Endothelial cell of umbilical vein (primary cell): ENCODE measurements at places on chromosomes 13 and 19. TPM values are rescaled to one million over a fixed set of nuclear protein-coding genes. Genes with fewer than 3 reads are reported as not detected.

The C2CD4C gene
- 0.37 and 0.38 TPM in 2 replicates for total RNA-seq

The DZIP1 gene
- 32.1 and 33.9 TPM in 2 replicates for total RNA-seq

The GAPDHS gene
- not detected in 2 replicates for total RNA-seq

The DACT3 gene
- 0.22 and 0.65 TPM in 2 replicates for total RNA-seq

The NCR1 gene
- total RNA-seq, result 0.44 TPM in 1 of 2 replicates, not detected in the other

The LGALS14 gene
- total RNA-seq, result not detected in 2 replicates

The LILRA6 gene
- not detected in 2 replicates for total RNA-seq

The STRN4 gene
- 108 and 116 TPM in 2 replicates for total RNA-seq

The MISP3 gene
- 0.31 TPM in 1 of 2 replicates, not detected in the other for total RNA-seq

DNA sequence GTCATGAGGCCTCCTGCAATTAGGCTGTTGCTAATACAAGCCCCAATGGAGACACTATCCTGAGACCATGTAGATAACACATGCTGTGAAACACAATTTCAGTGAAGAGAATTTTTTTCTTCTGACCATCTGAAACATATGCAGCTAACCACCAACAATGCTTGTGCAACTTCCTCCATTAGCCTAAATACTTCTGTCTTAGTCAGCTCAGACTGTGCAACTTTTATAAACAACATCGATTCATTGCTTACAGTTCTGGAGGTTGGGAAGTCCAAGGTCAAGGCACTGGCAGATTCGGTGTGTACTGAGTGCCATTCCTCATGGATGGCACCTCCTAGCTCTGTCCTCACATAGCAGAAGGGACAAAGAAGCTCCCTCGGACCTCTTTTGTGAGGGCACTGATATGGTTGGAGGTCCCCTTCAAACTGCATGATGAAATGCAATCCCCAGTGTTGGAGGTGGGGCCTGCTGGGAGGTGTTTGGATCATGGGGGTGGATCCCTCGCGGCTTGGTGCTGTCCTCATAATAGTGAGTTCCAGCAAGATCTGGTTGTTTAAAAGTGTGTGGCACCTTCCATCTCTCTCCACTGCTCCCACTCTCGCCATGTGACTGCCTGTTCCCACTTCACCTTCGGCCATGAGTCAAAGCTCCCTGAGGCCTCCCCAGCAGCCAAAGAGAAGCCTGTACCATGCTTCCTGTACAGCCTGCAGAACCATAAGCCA lies 27.7 kb downstream of the STK24 start:
- DNase-seq, result no peak

- DNase-seq, result peak; percentile 43
Observed at GRCh38 chr13:32443111-32443510, 15.2 kb upstream of the N4BP2L1 start.

DNA sequence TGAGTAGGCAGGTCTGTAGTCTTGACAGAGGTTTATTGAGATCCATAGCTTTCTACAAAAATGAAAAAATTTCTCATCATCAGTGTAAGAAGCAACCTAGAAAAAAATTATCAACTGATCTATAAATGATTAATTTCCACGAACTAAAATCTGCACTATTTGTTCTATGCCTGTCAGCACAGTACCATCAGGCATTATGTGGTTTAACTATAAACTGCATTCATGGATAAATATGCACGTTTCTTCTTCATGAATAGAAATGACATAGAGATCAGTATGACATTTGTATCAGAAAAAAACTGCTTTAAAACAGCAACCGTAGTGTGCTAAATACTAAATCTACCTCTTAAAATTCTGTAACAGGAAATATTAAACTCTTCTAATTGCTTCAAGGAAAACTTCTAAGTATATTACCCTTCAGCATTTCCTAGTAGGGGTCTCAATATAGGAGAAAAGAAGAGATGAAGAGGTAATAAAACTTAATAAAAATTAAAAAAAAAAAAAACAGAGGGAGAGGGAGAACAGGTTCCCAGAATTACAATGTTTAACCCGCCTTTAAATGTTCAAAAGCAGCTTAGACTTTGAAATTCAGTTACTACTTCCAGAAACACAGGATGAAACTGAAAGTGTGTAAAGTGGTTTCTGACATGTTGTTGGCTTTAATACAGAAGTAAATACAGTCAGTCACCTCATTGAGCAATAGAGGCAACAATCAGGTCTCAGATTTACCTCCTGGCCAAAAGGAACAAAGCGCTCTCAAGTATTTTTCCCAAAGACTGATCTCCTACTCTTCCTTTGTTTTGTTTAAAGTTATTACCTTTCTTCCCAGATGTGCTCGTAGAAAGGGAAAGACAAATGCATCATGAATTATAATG lies 144.4 kb downstream of the DIAPH3 start:
- DNase-seq, result no peak

GRCh38 chr13:113591750-113592149 lies 7.2 kb downstream of the TFDP1 start:
- DNase-seq, result no peak

DNA sequence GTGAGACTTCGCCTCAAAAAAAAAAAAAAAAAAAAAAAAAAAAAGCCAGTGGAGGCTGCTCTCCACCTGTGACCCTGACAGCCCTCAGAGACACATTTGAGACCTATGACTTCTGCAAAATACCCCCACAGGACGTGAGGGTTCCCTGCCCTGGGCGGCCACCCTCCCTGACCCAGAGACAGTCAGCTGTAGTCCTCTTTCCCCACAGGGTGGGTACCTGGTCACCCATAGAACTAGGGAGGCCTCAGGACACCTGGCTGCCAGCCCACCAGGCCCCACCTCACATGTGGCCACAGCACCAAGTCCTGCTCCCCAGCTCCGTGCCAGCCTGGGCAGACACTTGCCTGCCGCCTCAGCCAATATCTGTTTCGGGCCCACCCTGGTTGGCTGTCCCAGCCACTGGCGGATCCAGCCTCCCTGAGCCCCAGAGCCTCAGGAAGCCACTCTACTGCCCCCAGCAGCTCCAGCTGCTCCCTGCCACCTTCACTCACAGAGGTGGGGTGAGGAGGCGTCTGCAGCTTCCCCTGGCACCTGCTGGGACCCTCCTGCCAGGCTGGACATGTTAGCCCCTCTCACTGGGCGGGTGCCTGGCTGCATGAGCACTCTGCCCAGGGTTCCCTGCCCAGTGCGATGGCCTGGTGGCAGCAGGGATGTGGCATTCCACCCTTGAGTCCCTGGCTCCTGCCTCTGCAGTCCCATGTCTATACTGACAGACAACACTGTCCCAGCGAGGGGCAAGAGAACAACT lies 6.9 kb downstream of the MKNK2 start:
- no peak for DNase-seq

DNA sequence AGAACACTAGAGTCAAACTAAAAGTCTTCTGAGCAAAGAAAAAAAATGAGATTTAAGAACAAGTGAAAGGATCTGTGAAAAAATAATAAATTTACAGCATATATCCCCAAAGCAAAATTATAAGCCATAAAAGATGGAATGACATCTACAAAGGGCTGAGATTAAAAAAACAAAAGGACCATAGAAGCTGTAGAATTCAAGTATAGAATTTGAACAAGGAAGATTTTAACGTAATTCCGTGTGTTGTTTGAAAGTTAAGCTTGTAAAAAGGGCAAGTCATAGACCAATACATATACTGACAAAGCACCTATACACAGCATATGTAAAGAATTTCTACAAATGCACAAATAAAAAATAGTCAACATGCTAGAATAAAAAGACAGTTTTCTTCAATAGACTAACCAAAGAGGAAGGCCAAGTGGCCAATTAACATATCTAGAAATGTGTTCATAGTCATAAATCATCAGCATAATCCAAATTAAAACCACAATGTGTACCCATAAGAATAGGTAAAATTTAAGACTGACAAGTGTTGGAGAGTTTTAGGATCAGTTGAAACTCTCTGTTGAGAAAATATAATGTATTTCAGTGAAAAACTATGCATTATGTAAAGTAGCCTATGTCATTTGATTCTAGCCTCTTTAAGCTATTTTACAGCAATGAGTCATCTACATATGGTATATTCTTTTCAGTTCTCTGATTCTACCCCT lies 674.9 kb downstream of the OLFM4 start:
- DNase-seq, result no peak

- DNase-seq, result peak; percentile 70
Observed at GRCh38 chr13:79434556-79434955, 28.5 kb upstream of the RBM26 start.

- peak; percentile 73 for DNase-seq
Observed at GRCh38 chr13:37413161-37413560, 185.4 kb downstream of the POSTN start.

DNA sequence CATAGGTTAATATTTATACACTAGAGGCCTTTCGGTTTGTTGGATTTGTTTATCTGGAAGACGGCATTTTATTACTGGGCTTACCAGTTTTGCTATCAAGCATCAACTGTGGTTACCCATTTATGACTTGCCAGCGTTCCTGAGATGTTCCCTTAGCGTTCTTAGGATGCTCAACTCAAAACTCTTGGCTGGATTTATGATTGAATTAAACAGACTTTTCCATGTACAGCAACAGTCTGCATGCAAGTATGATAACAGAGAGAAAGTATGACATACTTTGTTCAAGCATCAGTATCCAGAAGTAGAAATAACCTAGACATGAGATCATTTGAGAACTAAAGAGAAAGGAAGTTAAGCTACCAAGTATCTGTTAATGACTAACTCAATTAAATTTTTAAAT lies 29.9 kb upstream of the RNF113B start:
- no peak for DNase-seq

DNA sequence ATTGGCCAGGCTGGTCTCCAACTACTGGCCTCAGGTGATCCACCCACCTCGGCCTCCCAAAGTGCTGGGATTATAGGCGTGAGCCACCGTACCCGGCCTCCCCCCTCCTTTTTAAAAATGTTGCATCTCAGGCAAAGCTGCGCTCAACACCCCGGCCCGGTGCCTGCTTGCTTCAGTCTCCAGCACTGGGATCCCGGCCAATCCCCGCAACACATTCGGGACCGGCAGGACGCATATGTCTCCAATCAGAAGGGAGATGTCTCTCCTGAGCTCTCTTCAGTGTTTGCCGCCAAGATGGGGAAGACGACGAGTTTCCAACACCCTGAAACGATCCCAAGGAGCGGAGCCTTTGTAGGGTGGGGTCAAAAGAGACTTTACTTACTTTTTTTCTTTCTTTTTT lies 16.1 kb downstream of the GNG7 start:
- DNase-seq, result no peak

- DNase-seq, result no peak
Observed at GRCh38 chr13:27004866-27005265, 166.7 kb downstream of the USP12 start.

GRCh38 chr13:57716295-57716694 lies 84.8 kb downstream of the PCDH17 start:
- DNase-seq, result no peak

GRCh38 chr19:43526884-43527859 lies at the start of gene ETHE1:
TSS of gene ETHE1 (minus strand) at chr19:43527201. CDS start at chr19:43527177, 24 bp downstream.
- peak; percentile 72 for DNase-seq

DNA sequence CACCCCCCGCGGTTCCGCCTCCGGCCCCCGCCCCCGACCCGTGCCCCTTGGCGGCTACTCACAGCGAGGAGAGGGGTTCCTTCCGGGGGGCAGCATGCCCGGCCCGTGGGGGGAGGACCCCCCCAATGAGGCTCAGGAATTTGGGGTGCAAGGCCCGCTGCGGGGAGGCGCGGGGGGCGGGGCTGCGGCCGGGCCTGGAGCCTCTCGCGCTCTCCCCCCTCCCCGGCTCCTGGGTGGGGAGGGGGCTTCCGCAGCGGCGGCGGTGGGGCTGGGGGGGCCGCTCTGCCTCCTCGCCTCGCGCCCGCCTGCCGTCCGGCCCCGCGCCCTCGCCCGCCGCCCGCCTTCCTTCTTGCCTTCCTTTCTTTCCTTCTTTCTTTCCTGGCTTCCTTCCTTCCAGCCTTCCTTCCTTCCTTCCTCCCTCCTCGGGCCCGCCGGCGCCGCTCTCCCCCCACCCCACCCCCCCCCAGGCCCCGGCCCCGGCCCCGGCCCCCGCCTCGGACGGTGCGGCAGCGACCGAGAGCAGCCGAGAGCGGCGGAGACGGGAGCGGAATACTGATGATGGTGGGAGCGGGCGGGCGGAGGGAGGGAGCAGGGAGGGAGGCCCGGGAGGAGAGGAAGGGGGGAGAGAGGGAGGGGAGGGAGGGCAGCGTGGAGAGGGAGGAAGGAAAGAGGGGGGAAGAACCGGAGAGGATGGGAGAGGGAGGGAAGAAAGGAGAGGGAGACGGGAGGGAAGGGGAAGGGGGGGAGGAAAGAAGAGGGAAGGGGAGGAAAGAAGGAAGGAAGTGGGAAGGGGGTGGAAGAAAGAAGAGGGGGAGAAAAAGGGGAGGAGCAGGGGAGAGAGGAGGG lies at the start of gene LRRC4B:
Gene LRRC4B (minus strand): TSS at position 554 of the 846 bp plus-strand sequence. CDS start 19,597 bp downstream, outside the sequence.
- no peak for DNase-seq

DNA sequence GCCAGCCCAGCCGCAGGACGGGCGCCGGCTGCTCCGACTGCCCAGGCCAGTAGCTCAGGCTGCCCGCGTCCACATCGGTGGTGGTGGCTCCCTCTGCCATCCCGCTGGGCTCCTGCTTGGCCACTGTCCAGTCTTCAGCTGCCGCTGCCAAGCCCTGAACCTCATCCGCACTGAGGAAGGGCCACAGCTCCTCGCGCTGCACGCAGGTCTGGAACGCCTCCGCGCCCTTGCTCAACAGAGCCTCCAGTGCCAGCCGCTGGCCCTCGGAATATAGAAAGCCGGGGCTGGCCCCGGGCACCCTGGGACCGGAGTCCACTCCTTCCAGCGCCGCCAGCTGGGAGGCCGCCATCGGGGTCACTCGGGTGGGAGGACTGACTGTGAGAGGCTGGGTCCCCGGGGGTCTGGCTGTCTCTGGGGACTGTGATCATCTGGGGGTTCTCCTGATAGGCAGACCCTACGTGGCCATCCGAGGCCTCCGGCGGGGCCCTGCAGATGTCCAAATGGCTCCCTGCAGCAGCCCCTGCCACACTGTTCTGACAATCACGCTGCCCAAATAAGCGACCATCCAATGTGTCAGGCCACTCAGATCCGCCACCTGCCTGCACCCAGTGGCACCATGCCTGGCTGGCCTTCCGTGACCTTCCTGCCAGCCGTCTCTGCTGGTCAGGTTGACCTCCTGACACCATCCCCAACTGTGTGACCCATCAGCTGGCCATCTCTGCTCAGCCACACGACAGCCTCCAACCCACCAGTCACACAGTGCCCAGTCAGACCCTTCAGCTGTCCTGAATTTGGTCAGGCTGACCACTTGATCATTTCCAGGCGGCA lies 1.6 kb downstream of the FAM83E start:
- DNase-seq, result no peak

DNA sequence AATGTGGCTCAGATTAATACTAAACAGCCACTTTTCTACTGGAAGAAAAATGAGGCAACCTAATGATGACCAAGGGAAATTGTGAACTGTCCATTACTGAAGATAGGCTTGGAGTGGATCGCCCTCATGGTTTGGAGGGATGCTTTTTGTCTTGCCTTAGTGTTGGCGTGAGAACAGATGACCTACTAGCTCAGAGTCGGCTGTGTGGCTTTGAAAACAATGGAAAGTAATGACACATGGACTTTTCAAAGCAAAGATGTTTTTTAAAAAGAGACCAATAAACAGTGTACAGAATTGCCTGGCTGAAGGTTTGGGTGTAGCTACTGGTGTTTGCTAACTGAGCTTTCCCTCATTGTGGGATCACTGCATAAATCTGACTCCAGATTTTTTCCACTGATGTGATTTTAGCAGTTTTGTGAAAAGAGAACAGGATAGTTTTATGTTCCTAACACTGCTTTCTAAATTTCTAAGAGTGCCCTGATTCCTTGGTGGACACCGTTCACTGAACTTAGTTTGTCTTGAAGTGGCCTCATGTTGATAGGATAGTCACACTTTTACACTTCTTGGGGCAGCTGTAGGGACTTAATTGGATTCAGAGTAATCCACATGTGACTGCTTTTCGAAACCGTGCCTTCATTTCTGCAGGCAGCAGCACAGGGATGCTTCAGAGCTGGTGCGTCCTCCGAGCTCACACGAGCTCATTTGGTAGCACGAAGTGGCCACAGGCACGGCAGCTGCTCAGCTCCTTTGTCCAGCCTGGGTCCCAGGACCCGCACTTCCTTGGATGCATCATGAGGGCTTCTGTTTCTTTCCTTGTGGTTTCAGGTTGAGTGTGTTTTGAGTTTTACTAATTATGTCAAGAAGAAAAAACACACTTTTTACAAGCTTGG lies 4.3 kb downstream of the CEBPG start:
- DNase-seq, result peak; percentile 56
